EL (cell line): ENCODE measurements at places on chromosomes 1 and 21.

GRCh38 chr1:219039017-219039681, 134.5 kb upstream of the LYPLAL1 start:
- DNase-seq = no peak

GRCh38 chr1:220366269-220366668, 94.0 kb upstream of the RAB3GAP2 start:
- DNase-seq = no peak

DNA sequence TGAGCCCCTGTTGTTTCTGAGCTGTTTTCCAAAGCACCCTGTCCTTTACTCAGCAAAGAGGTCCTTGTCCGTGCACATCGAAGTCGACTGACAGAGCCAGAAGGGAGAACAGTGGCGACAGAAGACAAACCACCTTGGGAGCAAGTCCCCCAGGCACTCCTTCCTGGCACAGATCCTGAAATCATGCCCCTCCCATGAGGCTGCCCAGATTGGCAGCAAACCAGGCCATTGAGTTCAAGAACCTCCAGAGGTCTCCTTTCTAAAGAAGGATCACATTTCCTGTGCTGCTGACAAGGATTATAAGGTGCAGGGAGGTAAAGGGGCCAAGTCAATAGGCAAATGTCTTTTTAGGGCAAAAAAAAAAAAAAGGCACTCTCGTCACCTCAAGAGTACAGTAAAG, 84.7 kb upstream of the HIVEP3 start:
- DNase-seq = no peak

- no peak for DNase-seq
Observed at GRCh38 chr1:2520206-2520605, 6.2 kb downstream of the PANK4 start.
